Suppressor macrophage treated with lipopolysaccharide for 4 hours (primary cell): ENCODE measurements at places on chromosomes 6 and 20.

- no peak for DNase-seq
Measured at GRCh38 chr20:32623667-32624157, 38.6 kb upstream of the NOL4L start.

DNA sequence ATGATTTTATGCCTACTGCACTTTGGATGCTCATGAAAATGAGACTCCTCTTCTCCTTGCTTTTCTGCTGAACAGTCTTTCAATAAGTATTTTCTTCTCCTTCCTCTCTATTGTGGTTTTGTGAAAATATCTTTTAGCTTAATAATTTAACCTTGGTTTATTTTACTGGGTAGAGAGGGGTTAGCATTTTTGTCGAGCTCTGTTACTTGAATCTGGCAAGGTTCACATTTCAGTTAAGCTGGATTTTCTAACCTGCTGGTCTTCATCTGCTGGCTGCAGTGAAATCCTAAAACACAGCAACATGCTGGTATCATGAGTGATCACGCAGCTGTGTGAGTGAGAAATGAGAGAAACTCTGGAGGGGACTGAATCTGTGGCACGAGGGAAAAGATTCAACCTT, 222.7 kb upstream of the NOX3 start:
- no peak for DNase-seq

GRCh38 chr6:19444481-19444880, 392.7 kb upstream of the ID4 start:
- no peak for DNase-seq

- no peak for DNase-seq
Measured at GRCh38 chr6:107633680-107634323, 143.9 kb downstream of the SOBP start.

GRCh38 chr6:43128926-43129325, 42.1 kb upstream of the SRF start:
- no peak for DNase-seq

DNA sequence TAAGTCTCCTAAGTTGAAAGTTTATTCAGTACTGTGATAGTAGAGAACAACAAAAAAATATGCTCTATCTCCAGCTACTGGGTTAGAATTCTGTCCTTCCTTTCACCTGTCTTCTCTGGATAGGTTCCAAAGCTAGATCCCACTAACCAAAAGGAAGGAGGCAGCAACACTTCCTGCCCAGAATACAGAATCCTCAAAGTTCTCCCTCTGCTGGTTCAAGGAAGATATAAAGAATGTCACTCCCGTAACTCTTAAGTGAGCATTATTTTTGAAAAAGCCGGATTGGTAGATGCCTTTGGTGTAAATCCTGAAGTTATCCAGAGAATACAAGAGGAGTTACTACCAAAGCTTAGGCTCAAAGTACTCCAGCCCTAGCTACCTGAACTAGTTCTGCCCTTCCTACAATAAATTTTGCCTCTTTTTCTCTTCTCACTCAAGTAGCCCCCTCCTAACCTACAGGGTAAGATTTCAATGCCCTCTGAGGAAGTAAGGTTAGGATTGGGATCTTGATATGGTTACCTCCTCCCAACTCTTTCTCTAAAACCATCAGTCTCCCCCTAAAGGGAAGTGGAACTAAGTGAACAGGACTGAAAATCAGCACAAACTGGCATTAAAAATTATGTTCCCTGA, 26.0 kb upstream of the CRIP3 start:
- DNase-seq: peak; percentile 57

DNA sequence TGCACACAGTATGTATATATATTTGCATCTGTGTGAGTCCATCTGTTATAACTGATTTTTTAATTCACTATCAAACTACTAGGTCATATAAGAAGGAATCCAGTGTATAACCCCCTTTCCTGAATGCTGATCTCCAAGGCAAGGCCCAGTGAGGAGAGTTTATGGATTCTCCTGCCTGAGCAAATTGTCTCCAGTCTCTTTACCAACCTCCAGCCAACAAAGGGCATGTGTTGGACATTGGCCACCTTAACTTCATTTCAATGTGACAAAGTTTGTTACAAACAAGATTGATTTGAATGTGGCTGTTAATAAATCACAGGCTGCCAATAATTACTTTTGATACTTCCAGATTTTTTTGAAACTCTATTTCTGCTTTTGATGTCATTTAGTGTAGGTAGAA, 191.6 kb downstream of the HAO1 start:
- DNase-seq: no peak

DNA sequence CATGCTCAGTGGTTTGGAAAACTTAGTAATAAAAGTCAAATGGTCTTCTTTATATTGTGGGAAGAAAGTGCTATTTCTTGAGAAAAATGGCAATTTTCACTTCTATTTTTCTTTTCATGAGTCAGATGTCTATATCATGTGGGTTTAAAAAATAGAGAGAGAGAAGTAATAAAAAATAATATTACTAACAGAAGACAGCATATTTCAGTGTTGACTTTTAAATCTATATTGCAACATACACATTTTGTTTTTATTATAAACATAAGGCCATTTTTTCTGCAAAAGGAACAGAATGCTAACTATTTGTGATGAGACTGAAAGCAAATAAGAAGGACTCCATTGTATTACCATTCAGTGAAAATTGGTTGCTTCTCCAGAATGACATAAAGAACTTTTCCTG, 135.1 kb upstream of the CNR1 start:
- no peak for DNase-seq

- DNase-seq: no peak
Measured at GRCh38 chr6:35206346-35206745, 7.4 kb upstream of the SCUBE3 start.

DNA sequence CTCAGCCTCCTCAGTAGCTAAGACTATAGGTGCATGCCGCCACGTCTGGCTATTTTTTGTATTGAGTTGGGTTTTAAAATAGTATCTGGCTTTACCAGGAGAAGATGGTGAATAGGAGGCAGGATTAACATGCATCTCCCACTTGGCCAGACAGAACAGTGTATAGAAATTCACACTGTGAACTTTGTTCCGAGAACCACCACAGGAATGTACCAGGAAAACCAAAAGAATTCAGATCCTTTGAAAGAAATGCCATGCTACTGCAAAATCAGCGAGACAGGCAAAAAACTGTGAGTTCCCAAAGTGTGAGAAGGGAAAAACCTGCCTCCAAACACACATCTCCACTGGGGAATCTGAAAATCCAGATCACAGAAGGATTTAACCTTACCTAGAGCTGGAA, 327.6 kb downstream of the NKAIN2 start:
- no peak for DNase-seq

DNA sequence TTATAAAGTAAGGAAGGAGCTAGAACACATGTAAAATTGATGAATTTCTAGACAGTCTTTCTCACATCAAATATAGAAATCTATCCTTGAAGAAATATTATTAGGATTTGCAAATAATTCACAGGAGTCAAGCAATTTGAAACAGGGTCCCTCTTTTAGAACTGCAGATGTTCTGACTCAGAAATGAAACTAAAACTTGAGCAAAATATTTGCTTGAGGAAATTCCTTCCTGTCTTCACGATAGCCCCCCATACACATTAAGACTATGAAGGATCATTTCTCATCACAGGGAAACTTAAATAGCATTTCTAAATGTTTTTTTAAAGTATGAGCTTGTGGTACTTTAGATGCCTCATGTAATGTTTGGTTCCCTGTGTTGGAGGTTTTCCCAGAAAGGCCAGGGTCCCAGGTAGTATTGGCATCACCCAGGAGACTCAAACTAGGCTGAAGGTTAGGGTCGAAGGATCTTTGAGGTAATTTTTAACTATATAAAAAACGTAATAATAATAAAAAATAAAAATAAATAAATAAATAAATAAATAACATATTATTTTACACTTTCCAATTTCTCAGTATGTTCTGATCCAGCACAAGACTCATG, 144.0 kb upstream of the TBX18 start:
- no peak for DNase-seq
